ENCODE measurements at places on chromosomes 5 and 9. TPM values are rescaled to one million over a fixed set of nuclear protein-coding genes. Genes with fewer than 3 reads are reported as not detected.

DNA sequence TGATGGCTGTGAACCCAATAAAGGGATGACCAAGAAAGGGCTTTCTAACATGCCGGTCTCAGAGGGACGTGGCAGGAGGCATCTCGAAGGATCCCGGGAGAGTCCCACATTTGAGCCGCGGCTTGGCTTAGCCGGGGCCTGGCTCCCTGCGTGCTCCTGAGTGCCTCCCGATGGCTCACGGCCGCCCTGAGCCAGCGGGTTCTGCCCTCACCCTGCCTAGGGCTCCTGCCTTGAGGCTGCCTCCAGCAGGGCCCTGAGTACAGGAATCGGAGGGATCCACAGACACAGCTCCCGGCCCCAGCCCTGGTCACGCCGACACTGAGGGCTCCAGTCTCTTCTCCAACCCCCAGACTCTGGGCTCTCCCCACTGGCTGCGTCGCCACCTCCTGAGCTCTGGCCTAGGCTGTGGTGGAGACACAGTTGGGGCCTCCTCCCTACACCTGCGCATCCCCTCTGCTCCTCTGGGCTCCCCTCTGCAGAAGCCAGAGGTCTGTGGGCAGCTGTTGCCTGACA lies 44.1 kb upstream of the RXRA start:
- H3K36me3 ChIP-seq = no peaks in the 10 kb centered on the region
- no peak for DNase-seq
- H3K4me1 ChIP-seq = peaks cover 18% of the 10 kb centered on the region

CDH6 gene
- total RNA-seq = 1.4 TPM

GRCh38 chr5:159316519-159317383 lies 13.5 kb downstream of the IL12B start:
- no peaks in the 10 kb centered on the region for H3K27me3 ChIP-seq
- H3K27ac ChIP-seq = no peak overlapping the region
- no peak for DNase-seq

CCL19 gene
- 1.3 TPM for total RNA-seq

- no peaks in the 10 kb centered on the region for H3K4me1 ChIP-seq
- no peaks in the 10 kb centered on the region for H3K36me3 ChIP-seq
- DNase-seq = no peak
- no peak overlapping the region for H3K4me3 ChIP-seq
- H3K27ac ChIP-seq = no peak overlapping the region
Measured at GRCh38 chr5:73768-74502, 18.0 kb upstream of the PLEKHG4B start.

GRCh38 chr5:179404321-179405053 lies 59.2 kb upstream of the ADAMTS2 start:
- no peak overlapping the region for H3K4me3 ChIP-seq
- no peak overlapping the region for H3K27ac ChIP-seq
- no peaks in the 10 kb centered on the region for H3K27me3 ChIP-seq
- no peak for DNase-seq
- H3K36me3 ChIP-seq = no peaks in the 10 kb centered on the region

GRCh38 chr9:129121483-129121882 lies 10.3 kb downstream of the PTPA start:
- H3K27ac ChIP-seq = peak overlapping the region; percentile 13
- DNase-seq = no peak
- H3K4me1 ChIP-seq = no peaks in the 10 kb centered on the region
- no peaks in the 10 kb centered on the region for H3K27me3 ChIP-seq
- no peaks in the 10 kb centered on the region for H3K36me3 ChIP-seq

GRCh38 chr5:167472566-167473108 lies 818.8 kb upstream of the WWC1 start:
- no peaks in the 10 kb centered on the region for H3K36me3 ChIP-seq
- H3K4me1 ChIP-seq = no peaks in the 10 kb centered on the region
- no peak for DNase-seq
- H3K27ac ChIP-seq = no peak overlapping the region
- no peak overlapping the region for H3K4me3 ChIP-seq

DNA sequence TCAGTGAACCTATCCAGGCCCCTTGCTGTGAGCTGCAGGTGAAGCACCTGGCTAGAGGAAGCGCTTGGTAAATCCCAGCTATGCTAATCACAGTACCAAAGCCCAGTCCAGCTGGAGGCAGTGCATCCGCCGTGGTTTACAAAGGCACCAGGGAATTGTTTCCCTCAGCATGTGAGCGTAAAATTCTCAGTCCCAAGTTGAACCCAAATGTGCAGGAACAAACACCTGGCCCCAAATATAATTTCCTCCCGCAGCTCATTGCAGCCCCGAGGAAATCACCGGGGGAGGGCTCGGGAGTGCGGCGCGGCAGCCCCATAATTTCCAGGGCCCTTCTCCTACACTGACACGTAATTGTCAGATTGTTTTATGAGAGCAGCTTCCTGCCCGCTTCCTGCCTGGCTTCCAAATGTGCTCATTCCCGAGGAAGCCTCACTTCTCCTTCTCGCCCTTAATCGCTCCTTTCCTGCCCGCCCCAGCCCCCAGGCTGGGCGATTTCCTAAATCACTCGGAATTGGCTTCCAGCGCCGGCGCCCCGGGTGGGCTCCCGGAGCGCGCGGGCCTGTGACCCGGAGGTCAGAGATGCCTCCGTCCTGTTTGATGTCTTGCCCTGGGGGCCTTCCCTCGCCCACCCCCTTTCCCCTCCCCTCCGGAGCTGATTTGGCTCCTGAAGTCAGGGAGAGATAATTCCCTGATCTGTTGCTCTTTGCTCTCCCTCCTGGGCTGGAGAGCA lies 134.4 kb downstream of the FGF1 start:
- no peaks in the 10 kb centered on the region for H3K36me3 ChIP-seq
- peak overlapping the region; percentile 37 for H3K4me3 ChIP-seq
- peaks cover 5% of the 10 kb centered on the region for H3K4me1 ChIP-seq
- no peaks in the 10 kb centered on the region for H3K27me3 ChIP-seq
- H3K27ac ChIP-seq = peak overlapping the region; percentile 38
- no peak for DNase-seq

GRCh38 chr5:35815089-35815936 lies 41.4 kb upstream of the IL7R start:
- H3K4me1 ChIP-seq = no peaks in the 10 kb centered on the region
- no peak overlapping the region for H3K4me3 ChIP-seq

DNA sequence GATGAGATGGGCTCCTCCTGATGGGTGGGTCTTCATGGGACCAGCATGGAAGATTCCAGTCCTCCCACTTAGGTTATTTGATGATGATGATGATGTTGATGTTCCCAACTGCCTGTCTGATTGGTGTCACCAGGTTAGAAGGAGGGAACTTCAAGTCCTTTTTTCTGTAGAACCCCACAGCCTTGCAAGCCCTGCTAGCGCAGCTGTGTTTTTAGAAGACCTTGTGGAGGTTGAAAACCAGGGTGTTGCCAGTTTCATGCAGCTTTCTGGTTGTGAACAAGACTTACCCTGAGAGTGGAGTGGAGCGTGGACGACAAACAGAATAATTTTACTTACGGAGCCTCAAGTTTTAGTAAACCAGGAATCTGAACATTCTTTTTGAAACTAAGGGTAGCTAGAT lies 83.0 kb downstream of the TRIO start:
- no peaks in the 10 kb centered on the region for H3K27me3 ChIP-seq
- H3K4me1 ChIP-seq = no peaks in the 10 kb centered on the region

- H3K27ac ChIP-seq = no peak overlapping the region
- no peaks in the 10 kb centered on the region for H3K36me3 ChIP-seq
- DNase-seq = peak; percentile 36
- H3K4me1 ChIP-seq = peaks cover 19% of the 10 kb centered on the region
- H3K27me3 ChIP-seq = no peaks in the 10 kb centered on the region
Measured at GRCh38 chr5:141637767-141638419, 1.1 kb downstream of the RELL2 start.

DNA sequence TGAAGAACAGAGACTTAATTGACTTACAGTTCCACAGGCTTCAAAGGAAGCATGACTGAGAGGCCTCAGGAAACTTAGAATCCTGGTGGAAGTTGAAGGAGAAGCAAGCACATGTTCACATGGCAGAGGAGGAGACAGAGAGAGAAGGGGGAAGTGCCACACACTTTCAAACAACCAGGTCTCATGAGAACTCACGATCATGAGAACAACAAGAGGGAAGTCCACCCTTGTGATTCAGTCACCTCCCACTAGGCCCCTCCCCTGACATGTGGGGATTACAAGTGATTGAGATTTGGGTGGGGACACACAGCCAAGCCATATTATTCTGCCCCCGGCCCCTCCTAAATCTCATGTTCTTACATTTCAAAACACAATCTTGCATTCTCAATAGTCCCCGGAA lies 19.5 kb downstream of the NR3C1 start:
- H3K27ac ChIP-seq = no peak overlapping the region
- H3K36me3 ChIP-seq = no peaks in the 10 kb centered on the region
- H3K4me1 ChIP-seq = no peaks in the 10 kb centered on the region

AHRR gene
- 0.98 TPM for total RNA-seq

DNA sequence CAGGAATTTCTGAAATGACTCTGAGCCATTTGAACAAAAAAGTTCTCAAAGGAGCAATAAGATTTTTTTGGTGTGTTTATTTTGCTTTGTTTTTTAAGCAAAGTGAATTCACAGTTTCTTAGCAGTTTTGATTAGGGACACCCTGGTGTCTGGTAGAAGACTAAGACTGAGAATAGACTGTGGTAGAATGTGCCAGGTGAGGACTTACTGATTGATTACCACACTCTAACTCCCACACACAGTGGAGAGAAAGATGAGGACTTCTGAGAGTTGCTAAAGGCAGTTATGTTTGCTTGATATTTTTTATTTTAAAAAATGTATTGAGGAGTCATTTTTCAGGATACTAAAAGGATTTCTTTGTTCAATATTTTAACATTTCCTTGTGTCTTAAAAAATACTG lies 175.1 kb downstream of the CD180 start:
- H3K4me3 ChIP-seq = no peak overlapping the region
- no peaks in the 10 kb centered on the region for H3K4me1 ChIP-seq
- H3K27ac ChIP-seq = peak overlapping the region; percentile 8
- DNase-seq = no peak

GRCh38 chr5:80364892-80365291 lies 43.0 kb upstream of the ZFYVE16 start:
- no peaks in the 10 kb centered on the region for H3K27me3 ChIP-seq
- no peak for DNase-seq

- no peak for DNase-seq
- no peaks in the 10 kb centered on the region for H3K27me3 ChIP-seq
- H3K27ac ChIP-seq = no peak overlapping the region
- H3K4me3 ChIP-seq = no peak overlapping the region
- H3K4me1 ChIP-seq = no peaks in the 10 kb centered on the region
Measured at GRCh38 chr5:147240266-147240985, 5.6 kb downstream of the STK32A start.

DBH gene
- not detected for total RNA-seq

Data from breast epithelium (tissue), 4 donors.